Left cardiac atrium (tissue), 4 donors: ENCODE measurements at places on chromosomes 5 and 9. TPM values are rescaled to one million over a fixed set of nuclear protein-coding genes. Genes with fewer than 3 reads are reported as not detected.

The IL3 gene
- not detected for total RNA-seq

- DNase-seq = no peak
These were observed 19.5 kb upstream of the ARAP3 start for GRCh38 chr5:141701360-141702119.

DNA sequence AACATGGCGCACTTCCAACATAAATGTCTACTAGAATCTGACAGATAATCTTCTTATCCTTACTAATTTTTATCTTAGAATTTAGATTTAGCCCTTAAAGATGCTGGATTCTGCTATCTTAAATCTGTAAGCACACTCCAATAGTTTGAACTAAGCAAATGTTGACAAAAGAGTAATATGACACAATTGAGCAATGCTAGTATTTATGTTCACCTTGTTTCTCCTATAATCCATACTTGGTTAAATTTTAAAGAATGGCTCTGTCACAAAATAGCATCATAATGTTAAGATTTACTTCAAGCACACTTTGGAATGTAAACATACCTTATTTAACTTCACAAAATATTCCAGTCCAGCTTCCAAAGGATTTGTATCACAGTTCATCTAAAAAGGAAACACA is 38.8 kb upstream of the ARSB start:
- no peak for DNase-seq

The ACOT12 gene
- not detected for total RNA-seq

The C5orf52 gene
- not detected for total RNA-seq

The MSMP gene
- total RNA-seq = not detected

The FPGS gene
- 59.5 TPM for total RNA-seq

DNA sequence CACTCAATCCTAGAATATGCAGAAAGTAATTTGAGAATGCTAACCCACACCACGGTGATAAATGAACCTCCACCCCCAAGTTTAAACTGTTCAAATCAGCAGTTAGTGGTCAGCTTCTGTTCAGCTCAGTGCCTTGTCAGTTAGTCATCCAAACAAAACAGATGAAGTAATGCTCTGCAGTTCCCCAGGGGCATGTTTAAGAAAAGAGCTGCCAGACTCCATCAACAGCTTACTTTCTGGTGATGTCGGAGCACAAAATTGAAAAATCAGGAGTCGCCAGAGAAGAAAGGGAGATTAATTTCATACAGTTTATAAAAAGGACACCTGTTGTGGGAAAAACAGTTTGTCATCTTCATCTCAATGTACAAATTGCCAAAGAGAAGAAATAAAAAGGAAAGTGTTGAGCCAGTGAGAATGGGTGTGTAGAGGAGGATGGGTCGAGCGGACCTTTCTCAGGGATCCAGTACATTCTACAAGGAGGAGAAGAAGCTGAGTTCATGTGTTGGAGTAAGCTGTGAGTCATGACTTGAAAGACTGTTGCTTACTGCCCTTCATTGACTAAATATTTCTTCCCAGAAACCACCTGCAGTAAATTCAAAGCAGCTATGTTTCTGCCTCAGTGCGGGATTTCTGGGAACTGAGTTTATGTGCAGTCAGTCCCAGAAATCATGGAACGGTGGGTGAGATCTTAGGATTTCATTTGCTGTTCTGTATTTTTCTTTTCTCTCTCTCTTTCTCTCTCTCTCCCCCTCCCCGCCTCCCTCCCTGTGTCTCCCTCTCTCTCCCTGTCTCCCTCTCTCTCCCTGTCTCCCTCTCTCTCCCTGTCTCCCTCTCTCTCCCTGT is 13.7 kb downstream of the TRIO start:
- no peak for DNase-seq

The SPINK7 gene
- total RNA-seq = not detected

DNA sequence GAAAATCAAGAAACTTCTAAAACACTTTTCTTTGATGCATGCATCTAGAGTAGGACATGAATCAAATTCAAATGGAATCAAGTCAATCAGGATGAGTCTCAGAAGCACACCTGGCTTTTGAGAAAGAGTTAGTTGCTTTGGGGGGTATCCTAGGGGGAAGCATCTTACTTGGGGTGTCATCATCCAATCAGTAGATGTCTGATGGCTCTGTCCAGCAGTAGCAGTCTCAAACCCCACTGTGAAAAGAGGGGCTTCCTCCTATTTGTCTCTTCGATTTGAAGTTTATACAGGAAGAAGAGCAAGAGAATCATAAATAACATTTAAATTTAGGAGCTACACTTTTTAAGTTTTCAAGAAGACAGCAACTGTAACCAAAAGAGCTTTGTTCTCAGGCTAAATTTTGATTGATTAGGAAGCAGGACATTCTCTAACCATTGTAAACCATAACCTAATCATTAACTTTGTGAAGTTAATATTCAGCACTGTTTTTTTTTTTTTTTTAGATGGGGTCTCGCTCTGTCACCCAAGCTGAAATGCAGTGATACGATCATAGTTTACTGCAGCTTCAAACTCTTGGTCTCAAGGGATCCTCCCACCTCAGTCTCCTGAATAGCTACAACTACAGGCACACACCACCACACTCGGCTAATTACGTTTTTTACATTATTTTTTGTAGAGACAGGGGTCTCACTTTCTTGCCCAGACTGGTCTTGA is 614.7 kb downstream of the CSNK1G3 start:
- no peak for DNase-seq

- DNase-seq = no peak
These were observed 37.4 kb downstream of the SNX24 start for GRCh38 chr5:122882831-122883230.

- no peak for DNase-seq
These were observed 26.4 kb upstream of the LNPEP start for GRCh38 chr5:96909435-96909834.

The ASTN2 gene
- total RNA-seq = 16.8 TPM

- no peak for DNase-seq
These were observed 166.5 kb upstream of the NR3C1 start for GRCh38 chr5:143569722-143570567.

DNA sequence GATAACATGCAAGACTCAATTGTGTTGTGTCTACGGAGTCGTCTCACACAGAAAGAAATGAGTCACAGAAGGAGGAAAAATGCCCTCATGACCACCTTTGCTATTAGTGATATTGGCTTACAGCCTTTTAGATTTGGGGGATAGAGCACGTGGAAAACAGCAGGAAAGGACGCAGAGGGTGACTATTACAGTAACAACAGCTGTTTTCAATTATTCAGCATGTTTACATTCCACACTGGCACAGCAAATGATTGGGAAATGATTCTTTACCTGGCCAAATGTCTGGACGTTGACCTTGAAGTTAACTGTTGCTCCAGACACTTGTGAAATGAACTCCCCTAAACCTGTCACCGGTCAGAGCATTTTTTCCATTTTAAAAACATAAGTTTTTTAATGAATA is 46.8 kb downstream of the APTX start:
- DNase-seq = no peak

DNA sequence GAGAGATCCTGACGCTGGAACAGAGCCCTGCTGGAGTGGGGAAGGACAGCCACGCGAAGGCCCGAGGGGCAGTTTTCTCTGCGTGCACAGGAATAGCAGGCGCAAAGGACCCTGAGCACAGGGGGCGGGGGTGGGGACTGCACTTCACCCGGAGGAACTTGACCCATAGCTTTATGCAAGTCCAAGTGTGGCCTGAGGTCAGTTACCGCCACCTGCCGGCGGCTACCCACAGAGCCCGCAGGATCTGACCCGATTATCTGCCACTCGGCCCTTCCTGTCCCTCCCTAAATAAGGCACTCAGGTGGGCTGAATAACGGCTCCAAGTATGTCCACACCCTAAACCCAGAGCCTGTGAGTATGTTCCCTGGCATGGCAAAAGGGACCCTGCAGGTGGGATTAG is 65.4 kb upstream of the FCN1 start:
- peak; percentile 44 for DNase-seq

DNA sequence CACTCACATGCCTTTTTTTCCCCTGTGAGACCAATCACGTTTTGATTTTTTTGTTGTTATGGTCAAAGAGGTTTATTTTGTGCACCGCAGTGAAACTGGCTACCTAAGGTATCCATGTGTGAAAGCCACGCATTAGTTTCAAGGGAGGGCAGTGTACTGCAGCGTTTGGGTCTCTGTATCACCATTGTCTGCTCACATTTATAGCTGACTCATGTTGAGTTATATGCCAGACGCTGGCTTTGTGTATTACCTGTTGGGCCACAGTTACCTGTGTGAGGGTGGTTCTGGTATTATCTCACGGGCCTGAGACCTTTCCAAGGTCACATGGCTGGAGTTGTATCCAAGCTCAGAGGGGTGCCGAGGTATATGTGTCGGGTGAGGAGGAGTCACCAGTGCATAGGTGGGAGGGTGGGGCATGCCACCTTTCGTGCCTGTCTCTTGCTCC is 75.8 kb downstream of the ARHGAP26 start:
- DNase-seq = no peak

GRCh38 chr9:136665111-136665703 is 2.5 kb downstream of the EGFL7 start:
- peak; percentile 48 for DNase-seq

- DNase-seq = no peak
These were observed 93.5 kb downstream of the PLPP1 start for GRCh38 chr5:55441107-55441771.

The LMX1B gene
- 0.81 TPM for total RNA-seq

GRCh38 chr5:33401482-33402390 is 39.0 kb upstream of the TARS1 start:
- DNase-seq = no peak

GRCh38 chr9:91896513-91897121 is 53.4 kb downstream of the ROR2 start:
- peak; percentile 38 for DNase-seq

DNA sequence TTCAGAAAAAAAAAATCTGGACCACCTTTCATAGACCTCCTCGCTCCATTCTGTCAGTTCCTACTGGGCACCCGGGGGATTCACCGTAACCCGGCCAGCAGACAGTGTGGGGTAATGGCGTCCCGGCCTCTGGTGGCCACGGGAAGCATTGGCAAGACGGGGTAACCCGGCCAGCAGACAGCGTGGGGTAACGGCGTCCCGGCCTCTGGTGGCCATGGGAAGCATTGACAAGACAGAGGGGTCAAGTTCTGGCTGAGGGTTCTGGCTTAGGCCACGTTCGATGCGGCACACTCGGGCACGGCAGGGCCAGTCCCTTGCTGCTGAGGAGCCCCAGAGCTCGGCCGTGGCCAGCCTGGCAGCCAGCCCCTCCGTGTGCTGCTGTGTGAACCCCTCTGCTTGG is 116.2 kb upstream of the RAPGEF1 start:
- DNase-seq = no peak

GRCh38 chr5:62886603-62887315 is 308.1 kb downstream of the LRRC70 start:
- no peak for DNase-seq

The GABRA6 gene
- not detected for total RNA-seq

The SLC6A7 gene
- not detected for total RNA-seq

The CENPH gene
- 2.5 TPM for total RNA-seq

GRCh38 chr9:74138182-74138581 is 359.0 kb upstream of the RORB start:
- no peak for DNase-seq

The ALDH7A1 gene
- 24.7 TPM for total RNA-seq

The SLC23A1 gene
- total RNA-seq = not detected

The RLN2 gene
- 0.32 TPM for total RNA-seq

DNA sequence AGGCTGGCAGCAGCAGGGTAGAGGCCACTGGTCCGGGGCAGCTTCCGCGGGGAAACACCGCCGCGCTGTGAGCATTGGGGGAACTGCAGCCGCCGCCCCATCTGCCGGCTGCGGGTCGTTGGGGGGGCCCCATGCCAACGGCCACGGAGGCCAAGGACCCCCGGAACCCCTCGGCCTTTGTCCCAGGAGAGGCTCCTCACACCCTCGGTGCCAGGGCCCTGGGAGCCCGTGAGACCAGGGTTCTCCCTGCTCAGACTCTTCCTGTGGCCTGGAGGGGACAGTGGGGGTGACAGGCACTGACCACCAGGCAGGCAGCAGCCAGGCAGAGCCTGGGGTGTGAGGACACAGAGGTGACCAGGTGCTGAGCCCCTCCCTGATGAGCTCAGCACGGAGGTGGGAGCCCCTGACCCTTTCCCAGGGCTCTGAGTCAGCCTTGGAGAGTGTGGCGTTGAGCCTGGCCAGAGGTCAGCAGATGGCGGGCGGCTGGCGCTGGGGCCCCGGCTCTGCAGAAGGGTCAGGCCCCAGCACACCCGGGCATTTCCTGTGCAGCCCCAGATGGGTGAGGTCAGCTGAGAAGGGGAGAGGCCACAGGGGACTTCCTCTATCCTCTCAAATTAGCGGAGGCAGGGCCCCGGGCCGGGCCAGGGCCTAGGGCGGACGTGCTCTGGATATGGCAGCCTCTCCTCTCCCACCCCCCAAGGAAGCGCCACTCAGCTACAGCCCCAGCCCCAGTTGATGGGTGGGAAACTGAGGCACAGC is 17.9 kb upstream of the EGFL7 start:
- DNase-seq = peak; percentile 86

DNA sequence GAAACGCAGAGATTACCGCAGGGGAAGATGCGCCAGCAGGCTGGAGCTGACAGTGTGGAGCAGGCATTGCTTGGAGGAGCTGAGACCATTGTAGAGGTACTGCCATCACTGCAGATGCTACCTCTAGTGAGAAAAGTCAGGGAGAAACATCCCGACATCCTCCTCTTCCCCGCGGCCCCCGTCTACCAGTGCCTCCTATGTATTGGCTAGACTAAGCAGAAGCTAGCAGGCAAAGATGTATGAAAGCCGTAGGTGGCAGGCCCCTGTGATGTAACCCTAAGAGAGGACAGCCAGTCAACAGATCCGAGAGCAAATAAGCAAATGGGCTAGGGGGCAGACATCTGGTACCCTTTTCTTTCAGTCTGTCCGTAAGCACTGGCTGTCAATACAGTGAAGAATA is 115.5 kb upstream of the ACTBL2 start:
- no peak for DNase-seq

GRCh38 chr5:50710838-50711237 is 44.4 kb downstream of the PARP8 start:
- DNase-seq = no peak

- no peak for DNase-seq
These were observed 52.6 kb downstream of the EBF1 start for GRCh38 chr5:159047086-159047485.

The INSL4 gene
- not detected for total RNA-seq

DNA sequence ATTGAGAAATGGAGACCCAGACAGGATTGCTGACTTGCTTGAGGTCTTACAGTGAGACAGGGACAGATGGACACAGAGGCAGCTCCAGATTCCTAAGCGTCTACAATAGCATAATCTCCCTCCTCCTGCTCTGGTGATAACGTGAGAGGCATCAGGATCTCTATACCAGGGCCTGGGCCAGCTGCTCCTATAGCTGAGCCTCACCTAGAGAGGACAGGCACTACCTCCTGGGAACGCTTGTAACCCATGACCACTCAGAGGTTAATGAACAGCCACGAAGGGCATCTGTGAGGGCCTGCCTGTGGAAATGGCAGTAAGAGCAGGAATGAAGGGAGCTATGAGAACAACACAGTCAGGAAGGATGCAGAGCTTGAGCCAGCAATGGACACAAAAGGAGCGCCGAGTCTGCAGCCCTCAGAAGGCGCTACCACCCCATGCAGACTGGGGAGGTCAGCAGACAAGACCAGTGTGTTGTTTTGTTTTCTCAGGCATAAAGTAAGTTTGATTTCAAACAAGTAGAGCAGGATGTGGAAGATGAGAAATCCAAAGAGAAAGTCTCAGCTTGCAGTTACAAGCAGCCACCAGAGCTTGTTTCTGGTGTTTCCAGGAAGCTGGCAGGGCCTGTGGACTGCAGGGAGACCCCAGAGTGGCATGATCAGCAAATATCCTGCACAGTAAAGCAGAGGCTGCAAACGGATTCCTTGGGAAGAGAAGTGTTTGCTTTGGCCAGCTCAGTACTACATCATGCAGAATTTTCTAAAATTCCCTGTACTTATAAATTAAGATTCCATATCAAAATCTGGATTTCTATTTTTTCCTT is 17.4 kb downstream of the ANKS6 start:
- DNase-seq = no peak
